ENCODE measurements at places on chromosomes 6 and 20.

GRCh38 chr6:40535110-40535818, 51.9 kb downstream of the LRFN2 start:
- DNase-seq, result no peak

DNA sequence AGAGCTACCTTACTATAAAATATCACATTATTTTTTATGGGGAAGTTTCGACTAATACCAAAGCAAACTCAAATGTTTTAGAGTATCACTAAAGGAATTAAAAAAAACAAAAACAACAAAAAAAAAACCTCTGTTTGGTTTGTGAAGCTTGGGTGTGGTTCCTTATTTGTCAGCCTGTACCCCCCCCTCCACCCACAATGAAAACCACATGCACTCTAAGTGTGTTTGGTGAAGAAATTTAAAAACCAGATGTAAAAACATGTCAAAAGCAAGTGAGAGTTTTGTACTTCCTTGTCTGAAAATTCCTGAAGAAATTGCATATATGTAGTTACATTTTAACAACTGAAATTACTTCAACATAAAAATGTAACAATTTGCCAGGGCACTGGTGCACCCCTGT, 3.1 kb downstream of the STK38 start:
- DNase-seq, result no peak

- no peak for DNase-seq
Observed at GRCh38 chr6:22642254-22642653, 72.9 kb downstream of the HDGFL1 start.

GRCh38 chr6:49462927-49463611, at the start of the genes CENPQ and MMUT:
CENPQ (plus strand) TSS chr6:49463370; CDS start chr6:49470177, 6,807 bp downstream.
MMUT (minus strand) TSS chr6:49463253; CDS start chr6:49459466, 3,787 bp downstream.
- DNase-seq, result peak; percentile 74
